ENCODE measurements at places on chromosomes 7 and 10. TPM values are rescaled to one million over a fixed set of nuclear protein-coding genes. Genes with fewer than 3 reads are reported as not detected.

- peak; percentile 67 for DNase-seq
These were observed 46.6 kb upstream of the GRID1 start for GRCh38 chr10:86413046-86413728.

Gene CNTNAP2
- not detected for total RNA-seq

Gene RPEL1
- total RNA-seq = 0.16 TPM

Gene AKR1C2
- not detected for total RNA-seq

- no peak for DNase-seq
These were observed 71.8 kb upstream of the VWDE start for GRCh38 chr7:12475362-12476063.

- DNase-seq = no peak
These were observed 56.7 kb upstream of the TFEC start for GRCh38 chr7:116087291-116087690.

DNA sequence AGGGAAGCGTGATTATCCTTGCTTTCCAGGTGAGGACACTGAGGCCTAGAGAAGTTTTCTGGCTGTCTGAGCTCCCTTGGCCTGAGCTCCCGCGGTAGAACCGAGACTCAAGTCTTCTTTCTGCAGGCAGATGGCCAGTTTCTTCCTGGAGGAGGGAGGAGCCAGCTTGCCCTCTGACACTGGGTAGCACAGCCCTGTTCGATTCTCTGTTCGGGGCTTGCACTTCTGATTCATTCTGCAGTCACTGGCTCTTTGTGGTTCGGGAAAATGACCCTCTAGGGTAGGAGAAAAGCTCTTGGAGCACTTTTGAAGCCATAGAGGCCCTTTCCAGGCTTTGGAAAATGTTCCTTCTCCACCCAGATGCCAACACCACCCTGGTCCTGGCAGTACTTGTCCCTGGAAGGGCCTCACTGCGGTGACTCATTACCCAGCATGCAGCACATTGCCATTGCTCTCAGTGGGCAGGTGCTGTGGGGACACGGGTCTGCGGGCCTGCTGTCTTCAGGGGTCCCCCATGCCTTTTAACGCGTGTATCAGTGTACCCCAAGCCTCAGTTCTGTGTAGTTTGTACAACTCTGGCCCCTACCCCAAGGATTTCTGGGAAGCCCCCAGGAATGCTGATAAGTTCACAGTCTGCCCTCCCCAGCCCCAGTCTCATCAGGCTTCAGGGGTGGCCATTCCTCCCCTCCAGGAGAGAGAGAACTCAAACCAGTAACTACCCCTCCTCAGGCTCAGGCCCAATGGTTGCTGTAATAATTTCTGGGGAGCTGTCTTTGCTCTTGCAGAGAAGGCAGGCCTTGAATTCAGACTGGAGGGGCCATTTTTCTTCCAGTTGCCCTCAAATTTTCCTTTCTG, 11.9 kb downstream of the CHST3 start:
- DNase-seq = no peak

Gene BRAT1
- total RNA-seq = 40.7 TPM

- DNase-seq = no peak
These were observed 29.0 kb downstream of the PLAC9 start for GRCh38 chr10:80161321-80162083.

DNA sequence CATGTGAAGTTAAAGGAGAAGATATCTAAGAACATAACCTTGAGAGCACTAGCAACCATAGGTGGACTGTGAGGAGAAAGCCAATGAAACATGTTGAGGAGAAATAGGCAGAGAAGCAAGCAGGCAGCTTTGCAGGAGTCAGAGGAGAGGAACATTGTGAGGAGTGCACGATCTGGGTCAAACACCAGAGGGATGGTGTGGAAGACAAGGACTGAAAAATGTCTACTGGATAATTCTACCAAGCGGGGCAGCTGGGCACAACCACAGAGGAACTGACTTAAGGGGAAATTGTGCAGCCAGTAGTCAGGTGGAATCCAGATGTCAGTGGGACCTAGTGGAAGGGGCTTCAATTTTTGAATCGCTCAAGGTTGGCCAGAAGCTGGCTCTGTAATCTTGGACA, 111.9 kb upstream of the LANCL2 start:
- DNase-seq = no peak

DNA sequence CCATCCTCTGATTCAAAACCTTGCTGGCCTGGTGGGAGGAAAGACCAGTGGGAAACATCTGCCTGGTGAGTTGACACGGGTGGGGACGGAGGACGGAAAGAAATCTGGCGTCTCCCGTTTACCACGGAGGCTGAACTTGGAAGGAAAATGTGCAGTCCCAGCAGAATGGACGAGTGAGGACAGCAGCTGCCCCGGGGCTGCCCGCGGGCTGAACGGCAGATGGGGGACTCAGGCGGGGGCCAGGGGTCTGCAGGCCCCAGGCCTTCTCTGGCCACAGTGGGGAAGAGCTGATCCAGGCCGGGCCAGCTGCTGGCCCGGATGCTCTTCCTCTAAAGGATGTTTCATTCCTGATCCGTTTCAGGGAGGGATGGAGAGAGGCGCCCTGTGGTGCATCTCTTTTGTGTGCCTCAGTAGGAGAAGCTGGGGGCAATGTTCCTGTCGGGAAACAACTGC, 147.5 kb upstream of the CHST15 start:
- no peak for DNase-seq

DNA sequence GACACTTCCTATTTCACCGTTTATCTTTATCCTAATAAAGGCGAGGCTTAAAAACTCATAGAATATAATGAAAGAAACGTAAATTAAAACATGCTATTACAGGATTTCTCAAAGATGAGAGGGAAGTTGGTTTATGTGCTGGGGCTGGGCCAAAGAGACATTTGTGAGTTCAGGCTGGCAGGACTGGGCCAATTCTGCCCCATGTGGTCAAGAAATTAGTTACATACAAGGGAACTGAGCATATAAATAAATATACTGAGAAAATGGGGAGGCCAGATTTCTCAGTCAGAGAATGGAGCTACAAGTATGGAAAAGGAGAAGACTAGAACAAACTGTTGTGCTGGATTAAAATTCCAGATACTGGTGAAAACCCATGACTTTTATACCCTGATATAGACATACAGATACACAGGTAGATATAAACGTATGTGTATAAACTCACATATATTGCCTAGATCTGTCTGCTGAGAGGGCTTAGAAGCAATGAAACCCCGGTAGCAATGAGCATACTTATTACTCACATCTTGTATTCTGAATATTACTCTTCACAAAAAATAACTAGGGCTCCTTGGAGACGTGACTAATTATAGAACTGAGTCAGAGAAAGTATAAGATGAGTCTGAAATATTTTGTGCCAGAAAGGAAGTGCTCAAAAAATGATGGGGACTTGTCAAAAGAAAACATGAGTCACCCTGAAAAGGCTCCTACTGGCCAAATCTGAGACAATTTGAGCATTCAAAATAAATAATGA, 155.7 kb upstream of the FGFR2 start:
- DNase-seq = no peak

GRCh38 chr10:86105640-86106039, 261.0 kb downstream of the GRID1 start:
- DNase-seq = no peak

Gene CNNM1
- 0.13 TPM for total RNA-seq

- peak; percentile 46 for DNase-seq
These were observed 147.7 kb upstream of the BMPER start for GRCh38 chr7:33757563-33758165.

DNA sequence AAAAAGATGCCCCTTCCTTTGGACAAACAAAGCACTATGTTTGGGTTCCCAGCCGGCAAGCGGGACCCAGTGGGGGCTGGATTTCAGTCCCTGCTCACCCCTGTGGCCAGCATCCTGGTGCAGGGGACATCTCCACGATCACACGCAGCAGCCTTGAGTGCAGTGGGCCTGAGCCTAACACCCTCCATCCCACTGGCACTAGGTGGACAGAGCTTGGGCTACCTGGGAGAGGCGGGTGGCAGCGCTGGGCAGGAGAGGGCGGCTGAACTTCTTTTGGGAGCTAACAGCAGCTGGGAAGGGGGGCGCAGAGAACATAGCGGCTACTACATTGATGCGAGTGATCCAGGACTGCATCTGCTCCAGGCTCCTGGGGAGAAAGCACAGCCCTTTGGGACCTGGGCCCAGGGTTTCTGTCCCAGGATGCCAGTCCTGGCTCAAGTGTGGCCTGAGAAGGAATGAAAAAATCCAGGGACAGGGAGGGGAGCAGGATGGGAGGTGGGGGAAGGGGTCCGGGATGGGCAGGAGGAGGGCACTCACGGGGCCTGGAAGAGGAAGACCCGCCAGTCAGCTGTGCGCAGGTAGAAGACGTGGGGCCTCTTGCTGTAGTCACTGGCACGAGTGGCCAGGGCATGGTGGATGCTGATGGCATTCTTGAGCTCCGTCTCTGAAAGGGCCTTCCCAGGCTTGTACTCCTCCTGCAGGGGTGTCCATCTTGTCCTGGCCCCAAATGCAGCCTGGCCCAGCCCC, 9.0 kb downstream of the NFKB2 start:
- no peak for DNase-seq

DNA sequence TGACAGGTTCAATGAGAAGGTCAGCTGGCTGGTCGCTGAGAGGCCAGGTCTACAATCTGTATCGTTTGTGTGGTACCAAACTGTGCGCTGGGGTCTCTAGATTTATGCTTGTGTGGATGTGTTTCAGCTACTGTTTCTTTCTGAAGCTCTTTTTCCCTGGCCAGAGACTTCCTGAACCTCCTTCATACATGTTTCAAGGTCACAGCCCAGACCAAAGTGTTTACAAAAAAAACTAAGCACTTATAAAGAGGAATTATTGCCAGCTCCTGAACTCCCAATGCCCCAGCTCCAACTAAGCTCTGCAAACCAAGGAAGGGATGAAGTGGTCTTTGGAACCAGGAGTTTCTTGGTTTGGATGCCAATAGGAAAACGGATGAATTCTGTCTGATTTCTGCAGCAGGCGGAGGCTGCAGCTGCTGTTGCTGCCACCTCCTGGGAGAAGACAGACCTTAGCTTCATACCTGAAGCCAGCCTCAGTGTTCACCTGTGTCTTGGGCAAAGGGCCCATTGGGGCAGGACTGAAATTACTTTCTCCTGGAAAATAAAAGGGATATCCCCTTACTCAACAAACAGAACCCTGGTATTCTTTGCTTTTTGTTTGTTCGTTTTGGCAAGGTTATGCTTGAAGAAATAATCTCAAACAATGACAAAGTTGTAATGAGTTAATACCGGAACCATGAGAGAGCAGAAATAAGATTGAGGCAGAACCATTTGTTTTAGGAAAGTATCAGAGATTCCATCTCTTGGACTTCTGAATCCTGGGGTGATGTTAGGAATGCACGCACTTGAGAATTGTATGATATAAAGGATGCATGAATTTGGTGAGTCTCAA, 24.6 kb upstream of the MKLN1 start:
- peak; percentile 29 for DNase-seq

DNA sequence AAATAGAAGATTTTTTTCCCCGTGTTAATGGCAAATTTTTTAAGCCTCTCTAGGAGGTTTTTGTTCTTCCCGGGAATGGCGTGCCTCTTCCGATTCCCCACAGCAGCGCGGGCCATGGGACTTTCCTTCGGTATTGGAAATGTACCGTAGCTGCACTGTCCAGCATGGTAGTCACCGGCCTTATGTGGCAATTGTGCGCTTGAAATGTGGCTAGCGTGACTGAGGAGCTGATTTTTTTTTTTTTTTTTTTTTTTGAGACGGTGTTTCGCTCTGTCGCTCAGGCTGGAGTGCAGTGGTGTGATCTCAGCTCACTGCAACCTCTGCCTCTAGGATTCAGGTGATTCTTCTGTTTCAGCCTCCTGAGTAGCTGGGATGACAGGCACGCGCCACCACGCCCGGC, 938 bp upstream of the TCTN3 start:
- no peak for DNase-seq

GRCh38 chr10:53836638-53837037, 964.4 kb downstream of the PCDH15 start:
- DNase-seq = no peak

Gene PCGF5
- 46.2 TPM for total RNA-seq

GRCh38 chr10:60388709-60389301, 870 bp downstream of the ANK3 start:
- no peak for DNase-seq

GRCh38 chr10:84341538-84341856, 13.1 kb downstream of the CCSER2 start:
- DNase-seq = no peak

Gene FERD3L
- total RNA-seq = not detected

DNA sequence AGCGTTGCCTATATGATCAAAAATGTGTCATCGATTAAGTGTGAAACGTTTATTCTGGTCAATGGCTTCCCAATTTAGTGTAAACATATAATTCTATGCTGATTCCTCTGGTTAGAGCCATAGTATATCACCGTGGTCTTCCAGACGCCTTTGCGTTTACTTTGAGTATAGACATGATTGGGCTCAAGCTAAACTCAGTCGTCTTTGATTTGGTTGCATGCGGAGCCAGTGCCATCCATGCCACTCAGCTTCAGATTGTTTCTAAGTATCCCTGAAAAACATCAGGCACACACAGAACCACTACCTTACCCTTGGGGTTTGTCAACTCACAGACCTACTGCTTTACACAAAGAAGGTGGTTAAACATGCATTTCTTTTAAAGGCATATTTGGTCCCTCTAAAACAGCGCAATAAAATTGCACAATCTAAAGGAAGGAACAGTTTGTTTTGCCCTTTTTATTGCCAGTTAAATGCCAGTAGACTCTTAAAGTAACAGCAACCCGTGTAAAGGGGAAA, 273.6 kb upstream of the KLF6 start:
- no peak for DNase-seq

DNA sequence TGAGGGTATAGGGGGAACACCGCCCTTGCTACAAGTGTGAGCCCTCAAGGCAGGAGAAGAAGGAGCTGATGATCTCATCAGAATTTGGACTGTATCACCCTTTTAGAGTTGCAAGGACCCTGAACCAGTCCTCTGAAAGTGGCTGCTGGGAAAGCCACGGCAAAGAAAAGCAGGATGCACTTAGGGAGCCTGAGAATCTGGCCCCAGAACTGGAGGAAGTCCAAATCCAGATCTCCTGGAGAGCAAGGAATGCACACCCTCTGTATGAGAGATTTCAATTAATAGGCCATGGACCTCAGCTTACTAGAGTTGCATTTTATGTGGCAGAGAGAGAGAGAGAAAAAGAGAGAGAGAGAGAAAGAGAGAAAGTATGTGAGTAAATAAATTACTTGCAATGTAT, 662.9 kb downstream of the CCSER2 start:
- no peak for DNase-seq

DNA sequence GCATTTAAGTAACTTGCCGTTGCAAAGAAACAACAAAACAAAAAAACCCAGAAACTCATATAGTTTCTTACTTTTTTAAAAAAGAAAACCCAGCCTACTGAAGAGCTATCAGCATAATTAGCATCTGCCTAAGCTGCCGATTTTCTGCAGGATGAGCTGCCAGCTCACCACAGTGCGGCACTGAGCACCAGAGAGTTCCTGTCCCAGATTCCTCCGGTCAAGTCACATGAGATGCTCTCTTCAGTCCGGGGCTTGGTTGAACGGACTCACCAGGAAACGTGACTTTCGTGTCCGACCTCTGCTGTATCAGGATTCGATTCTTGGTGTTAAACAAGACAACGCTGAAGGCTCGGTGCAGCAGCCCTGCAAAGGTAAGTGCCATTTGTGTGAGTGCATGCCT, 3.2 kb downstream of the IDI2 start:
- DNase-seq = no peak

- DNase-seq = no peak
These were observed 2.3 kb upstream of the JAKMIP3 start for GRCh38 chr10:132063432-132063831.

Measured in activated CD8-positive, alpha-beta T cell treated with anti-CD3 and anti-CD28 coated beads, Interleukin-2, amount 10 ng/mL, durations not matched to agents 7 days and 5 days (primary cell).